Stimulated activated CD4-positive, alpha-beta T cell treated with anti-CD3 and anti-CD28 coated beads, Interleukin-4, amount 100 ng/mL, for 48 hours (primary cell): ENCODE measurements at places on chromosomes 11 and 22.

DNA sequence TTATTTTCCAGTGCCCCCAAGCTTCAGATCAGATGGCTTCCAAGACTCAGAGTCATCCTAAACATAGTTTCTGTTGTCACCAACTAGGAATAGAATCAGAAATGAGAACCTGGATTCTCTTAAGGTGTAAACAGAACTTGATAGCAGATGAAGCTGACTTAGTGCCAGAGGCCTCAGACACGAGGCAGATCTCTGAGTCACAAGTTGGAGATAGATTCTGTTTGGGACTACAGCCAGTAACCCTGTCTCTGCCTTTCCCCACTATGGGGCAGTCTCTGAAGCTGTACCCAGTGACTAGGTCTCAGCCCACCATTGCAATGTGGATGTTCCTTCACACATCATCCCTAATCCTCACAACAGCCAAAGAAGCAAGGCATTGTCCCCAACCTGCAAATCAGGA, 25.4 kb downstream of the NEU3 start:
- DNase-seq: no peak

GRCh38 chr22:27134315-27134701, 476.9 kb downstream of the MIAT start:
- DNase-seq: no peak

DNA sequence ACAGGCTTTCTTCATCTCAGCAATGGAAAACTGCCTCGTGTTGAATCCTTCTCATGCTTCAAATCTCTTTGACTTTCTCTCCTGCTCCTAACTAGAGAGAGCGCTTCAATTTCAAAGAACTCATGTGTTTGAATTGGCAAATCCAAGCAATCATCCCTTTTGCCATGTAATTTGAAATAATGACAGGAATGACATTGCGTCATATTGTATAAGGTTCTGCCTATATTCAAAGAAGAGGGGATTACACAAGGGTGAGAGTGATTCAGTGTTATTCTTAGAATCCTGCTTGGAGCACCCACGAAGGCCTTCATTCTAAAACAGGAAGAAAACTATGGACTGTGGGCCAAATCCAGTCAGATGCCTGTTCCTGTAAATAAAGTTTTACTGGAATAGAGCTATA, 720.6 kb downstream of the JRKL start:
- no peak for DNase-seq

DNA sequence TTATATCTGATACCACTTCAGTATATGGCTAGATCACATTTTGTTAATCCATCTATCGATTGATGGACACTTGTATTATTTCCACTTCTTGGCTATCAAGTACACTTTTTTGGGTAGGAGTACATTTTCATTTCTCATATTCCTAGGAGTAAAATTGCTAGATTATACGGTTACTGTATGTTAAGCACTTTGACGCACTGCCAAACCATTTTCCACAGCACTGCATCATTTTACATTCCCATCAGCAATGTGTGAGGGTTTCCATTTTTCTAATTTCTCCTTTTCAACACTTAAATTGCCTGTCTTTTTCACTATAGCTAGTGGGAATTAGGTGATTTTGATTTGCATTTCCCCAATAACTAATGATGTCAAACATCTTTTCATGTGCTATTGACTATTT, 179.3 kb upstream of the B3GAT1 start:
- DNase-seq: no peak

DNA sequence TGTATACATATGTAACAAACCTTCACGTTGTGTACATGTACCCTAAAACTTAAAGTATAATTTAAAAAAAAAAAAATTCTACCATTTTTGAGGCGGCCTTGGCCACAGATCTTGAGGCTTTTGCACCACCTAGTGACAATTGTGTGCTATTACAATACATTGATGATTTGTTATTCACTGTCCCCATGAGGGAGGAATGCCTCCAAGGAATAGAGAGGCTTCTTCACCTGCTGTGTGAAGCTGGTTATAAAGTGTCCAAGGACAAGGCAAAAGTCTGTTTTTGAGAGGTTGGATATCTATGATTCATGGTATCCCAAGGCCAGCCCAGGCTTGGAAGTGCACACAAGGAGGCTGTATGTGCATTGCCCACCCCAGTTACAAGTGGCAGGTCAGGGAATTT, 30.7 kb downstream of the SLC22A25 start:
- no peak for DNase-seq

DNA sequence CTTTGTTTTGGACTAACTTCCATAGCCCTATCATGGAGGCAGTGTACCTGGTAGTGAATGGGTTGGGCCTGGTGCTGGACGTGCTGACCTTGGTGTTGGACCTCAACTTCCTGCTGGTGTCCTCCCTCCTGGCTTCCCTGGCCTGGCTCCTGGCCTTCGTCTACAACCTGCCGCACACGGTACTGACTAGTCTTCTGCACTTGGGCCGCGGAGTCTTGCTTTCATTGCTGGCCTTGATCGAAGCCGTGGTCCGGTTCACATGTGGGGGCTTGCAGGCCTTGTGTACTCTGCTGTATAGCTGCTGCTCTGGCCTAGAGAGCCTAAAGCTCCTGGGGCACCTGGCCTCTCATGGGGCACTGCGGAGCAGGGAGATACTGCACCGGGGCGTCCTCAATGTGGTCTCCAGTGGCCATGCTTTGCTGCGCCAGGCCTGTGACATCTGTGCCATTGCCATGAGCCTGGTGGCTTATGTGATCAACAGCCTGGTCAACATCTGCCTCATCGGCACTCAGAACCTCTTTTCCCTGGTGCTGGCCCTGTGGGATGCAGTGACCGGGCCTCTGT, 846 bp downstream of the RNF26 start:
- DNase-seq: no peak

- DNase-seq: no peak
These were observed 33.6 kb upstream of the TECTA start for GRCh38 chr11:121067453-121067852.

DNA sequence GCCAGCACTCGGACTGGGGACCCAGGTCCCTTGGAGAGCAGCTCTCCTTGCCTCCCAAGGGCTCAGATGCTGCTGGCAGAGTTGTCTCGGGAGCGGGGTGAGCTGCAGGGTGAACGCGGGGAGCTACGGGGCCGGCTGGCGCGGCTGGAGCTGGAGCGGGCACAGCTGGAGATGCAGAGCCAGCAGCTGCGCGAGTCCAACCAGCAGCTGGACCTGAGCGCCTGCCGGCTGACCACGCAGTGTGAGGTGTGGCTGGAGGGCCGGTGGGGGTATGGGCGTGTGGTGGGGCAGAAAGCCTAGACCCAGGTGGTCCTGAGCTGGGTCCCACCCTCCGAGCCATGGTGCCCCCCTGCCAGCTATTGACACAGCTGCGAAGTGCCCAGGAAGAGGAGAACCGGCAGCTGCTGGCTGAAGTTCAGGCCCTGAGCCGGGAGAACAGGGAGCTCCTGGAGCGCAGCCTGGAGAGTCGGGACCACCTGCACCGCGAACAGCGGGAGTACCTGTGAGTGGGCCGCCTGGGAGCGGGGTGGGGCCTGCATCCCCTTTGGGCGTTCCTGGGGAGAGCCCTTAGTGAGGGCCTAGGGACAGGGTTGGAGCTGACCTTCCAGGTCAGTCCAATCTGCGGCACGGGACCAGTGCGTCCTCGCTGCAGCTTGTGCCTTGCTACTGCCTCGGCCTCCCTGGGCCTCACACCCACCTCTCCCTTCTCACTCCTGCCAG, 5.8 kb upstream of the RPS6KA4 start:
- DNase-seq: no peak

GRCh38 chr22:31579835-31580242, 82.2 kb downstream of the PISD start:
- no peak for DNase-seq

GRCh38 chr11:131471976-131472375, 101.6 kb downstream of the NTM start:
- no peak for DNase-seq

DNA sequence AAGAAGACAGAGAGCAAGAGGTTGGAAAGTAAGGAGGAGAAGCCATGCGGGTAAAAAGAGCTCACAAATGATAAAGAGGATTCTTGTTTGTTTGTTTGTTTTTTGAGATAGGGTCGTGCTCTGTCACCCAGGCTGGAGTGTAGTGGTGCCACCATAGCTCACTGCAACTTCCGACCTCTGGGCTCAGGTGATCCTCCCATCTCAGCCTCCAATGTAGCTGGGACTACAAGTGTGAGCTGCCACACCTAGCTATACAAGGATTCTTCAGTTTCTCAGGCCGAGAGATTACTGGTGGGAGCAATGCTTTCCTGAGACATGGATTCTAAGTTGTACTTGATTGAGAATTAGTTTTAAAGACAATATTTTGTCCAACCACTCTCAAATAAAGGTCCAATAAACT, 55.6 kb downstream of the CLTCL1 start:
- no peak for DNase-seq

DNA sequence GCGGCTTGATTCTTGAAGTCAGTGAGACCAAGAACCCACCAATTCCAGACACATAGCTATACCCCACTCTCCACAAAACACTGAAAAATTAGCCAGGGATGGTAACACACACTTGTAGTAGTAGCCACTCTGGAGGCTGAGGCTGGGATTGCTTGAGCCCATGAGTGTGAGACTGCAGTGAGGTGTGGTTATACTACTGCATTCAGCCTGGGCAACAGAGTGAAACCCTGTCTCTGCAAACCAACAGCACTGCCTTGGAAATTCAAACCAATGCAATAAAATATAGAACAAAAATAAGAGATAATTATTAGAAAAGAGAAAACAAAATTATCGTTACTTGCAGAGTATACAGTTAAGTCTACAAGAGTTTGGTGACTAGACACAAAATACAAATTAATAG, 20.2 kb upstream of the PRDM10 start:
- DNase-seq: no peak

- DNase-seq: peak; percentile 50
These were observed 4.6 kb downstream of the MYH9 start for GRCh38 chr22:36383110-36383581.

DNA sequence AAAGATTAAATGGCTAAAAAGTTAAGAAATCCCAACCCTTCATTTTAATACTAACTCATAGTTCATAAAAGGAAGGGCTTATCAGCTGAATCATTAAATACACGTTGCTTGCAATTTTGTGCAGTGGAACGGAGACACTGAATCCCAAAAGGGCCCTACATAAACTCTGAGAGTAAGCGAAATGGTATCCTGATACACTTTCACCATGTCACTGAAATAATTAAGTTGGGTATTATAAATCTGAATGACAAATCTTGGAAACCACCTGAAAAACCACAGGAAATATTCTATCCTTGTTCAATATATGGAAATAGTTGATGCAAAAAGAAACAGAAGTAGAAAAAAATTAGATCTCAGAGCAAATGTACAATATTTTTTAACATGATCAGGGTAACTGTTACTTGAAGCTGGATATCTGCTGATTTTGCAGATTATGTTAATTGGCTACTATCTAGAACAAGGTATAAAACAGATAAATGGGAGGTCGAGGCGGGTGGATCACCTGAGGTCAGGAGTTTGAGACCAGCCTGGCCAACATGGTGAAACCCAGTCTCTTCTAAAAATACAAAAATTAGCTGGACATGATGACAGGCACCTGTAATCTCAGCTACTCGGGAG, 55.1 kb downstream of the MAML2 start:
- DNase-seq: no peak

GRCh38 chr11:83976086-83976485, 689.9 kb upstream of the CCDC90B start:
- DNase-seq: no peak

GRCh38 chr11:95715777-95716241, 73.8 kb downstream of the FAM76B start:
- peak; percentile 11 for DNase-seq

DNA sequence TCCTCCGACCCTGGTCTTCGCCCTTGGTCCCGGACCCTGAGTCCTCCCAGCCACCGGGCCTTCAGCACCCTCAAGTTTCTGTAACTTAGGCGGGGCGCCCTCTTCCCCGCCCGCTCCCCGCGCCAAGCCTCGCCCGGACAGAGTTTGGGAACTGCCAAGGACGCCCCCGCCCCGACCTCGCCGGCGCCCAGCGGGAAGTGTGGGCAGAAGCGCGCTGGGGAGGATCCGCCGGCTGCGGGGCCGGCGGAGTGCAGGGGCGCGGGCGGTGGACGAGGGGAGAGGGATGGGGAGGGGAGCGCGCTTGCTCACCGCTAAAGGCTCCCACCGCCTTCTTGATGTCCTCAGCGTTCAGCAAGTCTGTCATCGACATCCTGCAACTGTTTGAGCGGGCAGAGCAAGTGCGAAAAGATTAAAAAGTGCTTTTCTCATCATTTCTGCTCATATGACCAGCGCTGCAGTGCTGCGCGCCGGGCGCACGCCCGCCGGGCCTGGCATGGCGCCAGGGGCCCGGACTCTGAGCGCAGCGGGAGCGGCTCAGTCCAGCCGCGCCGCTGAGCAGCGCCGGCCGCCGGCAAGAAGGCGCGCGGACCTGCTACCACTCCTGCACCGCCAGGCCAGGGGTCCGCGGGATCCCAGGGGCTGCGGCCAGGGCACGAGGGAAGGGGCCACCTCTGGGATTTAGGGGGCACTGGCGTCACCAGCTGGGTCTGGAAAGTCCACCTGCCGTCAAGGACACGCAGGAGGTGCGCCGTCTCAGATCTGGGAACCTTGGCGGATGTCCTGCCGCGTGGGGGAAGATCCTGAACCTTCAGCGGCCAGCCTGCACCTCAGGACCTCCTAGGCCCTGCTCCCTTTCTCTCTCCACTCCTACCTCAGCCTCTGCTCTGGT, at the start of gene PVALB:
TSS of gene PVALB (minus strand) at position 400 of the 889 bp plus-strand sequence. CDS start at position 370, 30 bp downstream.
- no peak for DNase-seq
